ENCODE measurements at places on chromosomes 4 and X.

DNA sequence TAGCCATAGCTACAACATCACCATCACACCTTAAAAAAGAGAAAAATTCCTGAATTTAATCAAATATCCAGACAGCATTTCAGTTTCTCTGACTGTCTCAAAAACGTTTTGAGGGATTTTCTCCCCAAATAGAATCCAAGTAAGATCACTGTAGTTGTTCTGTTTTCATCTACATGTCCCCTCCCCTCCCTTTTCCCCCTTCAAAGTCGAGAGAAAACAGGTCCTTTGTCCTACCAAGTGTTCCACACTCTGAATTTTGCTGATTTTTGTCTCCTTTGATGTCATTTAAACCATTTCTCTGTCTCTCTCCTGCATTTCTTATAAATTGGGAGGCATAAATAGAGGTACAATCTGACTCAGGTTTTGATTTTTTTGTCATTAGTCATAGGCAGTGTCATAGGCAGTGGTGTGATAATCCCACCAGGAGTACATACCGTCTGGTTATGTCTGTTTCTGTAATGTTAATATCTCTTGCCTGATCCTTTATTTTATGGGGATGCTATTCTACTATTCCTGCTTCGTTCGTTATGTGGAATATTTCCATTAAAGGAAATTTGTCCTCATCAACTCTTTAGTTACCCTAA, 348.6 kb downstream of the PTTG2 start:
- DNase-seq: no peak

- DNase-seq: no peak
Measured at GRCh38 chrX:115565888-115566287, 4.9 kb downstream of the PLS3 start.

GRCh38 chr4:179521952-179522351, 2079.7 kb upstream of the AGA start:
- DNase-seq: no peak

GRCh38 chr4:84907145-84907544, 59.3 kb downstream of the WDFY3 start:
- DNase-seq: no peak

GRCh38 chr4:167000141-167000852, 234.0 kb downstream of the SPOCK3 start:
- DNase-seq: no peak

DNA sequence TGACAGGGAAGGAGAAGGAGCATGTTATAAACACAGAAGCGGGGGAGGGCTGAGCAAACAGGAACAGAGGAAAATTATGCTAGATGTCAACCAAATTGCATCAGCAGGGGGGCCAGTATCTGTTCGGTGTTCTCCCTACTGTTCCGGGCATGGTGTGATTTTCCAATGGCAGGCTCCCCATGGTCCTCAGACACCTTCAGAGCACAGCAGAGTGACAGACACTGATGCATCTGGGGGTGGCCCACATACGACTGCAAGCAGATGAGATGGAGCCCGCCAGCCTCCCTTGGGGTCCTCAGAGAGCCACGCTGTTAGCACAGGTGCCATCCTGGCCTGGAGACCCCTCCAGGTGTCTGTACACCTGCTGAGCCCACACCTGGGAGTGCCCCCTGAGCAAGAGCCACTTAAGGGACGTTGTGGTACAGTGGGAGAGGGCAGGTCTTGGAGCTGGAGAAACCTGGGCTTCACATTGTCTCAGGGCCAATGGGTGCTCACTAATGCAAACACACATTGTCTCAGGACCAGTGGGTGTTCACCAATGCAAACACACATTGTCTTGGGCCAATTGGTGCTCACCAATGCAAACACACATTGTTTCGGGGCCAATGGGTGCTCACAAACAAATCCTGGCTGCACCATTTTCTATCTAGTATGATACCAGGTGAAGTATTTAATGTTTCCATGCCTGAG, 95.4 kb downstream of the SLC2A9 start:
- no peak for DNase-seq

DNA sequence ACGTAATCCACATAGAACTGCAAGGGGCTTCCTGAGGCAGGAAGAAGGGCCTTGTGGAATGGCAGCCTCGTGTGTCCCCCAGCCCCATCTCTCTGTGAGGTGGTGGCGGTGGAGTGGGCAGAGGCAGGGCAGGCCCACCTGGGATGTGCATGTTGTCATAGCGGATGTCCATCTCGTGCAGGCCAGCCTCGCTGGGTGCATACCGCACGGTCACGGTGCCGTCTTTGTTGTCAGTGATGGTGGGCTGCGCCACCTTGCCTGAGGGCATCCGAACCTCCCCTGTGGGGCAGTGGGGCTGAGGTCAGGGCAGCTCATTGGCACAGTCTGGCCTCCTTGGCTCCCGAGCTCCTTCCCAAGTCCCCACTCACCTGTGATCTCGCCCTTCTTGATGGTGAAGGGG, 20.4 kb downstream of the FLNA start:
- no peak for DNase-seq

- no peak for DNase-seq
Measured at GRCh38 chrX:112822892-112823291, 17.7 kb downstream of the AMOT start.

GRCh38 chrX:118675326-118675965, 52.0 kb upstream of the IL13RA1 start:
- no peak for DNase-seq

DNA sequence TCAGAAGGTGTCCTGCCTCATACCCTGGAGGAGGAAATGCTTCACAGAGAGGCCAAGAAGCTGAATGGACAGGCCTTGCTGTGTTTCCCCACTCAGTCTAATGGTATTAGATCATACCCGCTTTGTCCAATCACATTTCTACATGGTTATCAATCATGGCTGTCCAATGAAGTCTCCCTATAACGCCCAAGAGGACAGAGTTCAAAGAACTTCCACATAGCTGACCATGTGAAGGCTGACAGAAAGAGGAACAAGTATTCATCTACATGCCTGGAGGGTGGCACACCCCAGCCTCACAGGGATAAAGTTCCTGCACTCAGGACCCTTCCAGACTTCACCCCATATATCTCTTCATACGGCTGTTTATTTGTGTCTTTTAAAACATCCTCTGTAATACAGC, 123.4 kb downstream of the MANBA start:
- DNase-seq: no peak

DNA sequence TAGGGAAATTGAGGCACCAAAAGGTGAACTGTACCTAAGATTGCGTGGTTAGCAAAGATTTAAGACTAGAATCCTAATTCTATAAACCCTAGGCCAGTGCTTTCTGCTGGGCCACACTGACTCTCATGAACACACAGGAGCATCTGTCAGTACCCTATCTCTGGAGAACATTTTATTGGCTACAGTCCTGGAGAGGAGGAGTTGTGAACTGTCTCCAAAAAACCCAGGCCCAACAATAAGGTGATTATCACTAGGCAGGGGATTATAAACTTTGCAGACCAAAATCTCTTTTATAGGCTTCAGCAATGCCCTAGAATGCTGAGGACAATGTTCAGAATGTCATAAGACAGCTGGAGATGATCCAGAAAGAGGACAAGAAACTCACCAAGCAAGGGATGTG, 24.1 kb downstream of the OPHN1 start:
- no peak for DNase-seq

GRCh38 chrX:28998609-28999135, 411.4 kb downstream of the IL1RAPL1 start:
- no peak for DNase-seq

DNA sequence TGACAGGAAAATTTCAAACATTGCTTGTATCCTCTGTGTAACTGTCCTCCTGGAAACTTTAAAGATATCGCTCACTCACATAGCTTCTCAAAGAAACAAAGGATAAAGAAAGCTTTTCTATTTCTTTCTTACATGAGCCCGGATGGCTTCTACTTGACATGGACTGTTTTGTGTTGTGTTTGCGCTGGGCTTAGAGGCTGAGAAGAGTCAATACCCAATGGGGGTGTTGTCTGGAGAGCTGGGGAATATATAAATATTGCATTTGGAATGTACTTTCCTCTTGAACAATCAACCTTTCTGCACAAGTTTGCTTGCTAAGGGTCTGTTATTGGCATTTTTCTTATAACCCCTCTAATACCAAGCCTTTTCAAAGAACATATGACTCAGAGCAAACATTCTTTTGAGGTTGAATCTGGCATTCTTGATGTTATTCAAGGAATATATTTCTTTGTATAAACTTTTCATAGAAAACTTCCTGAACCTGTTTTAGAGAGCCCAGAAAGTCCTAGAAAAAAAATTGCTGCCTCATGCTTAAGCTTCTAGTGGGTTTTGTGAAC, 331.9 kb downstream of the PACRGL start:
- DNase-seq: no peak

DNA sequence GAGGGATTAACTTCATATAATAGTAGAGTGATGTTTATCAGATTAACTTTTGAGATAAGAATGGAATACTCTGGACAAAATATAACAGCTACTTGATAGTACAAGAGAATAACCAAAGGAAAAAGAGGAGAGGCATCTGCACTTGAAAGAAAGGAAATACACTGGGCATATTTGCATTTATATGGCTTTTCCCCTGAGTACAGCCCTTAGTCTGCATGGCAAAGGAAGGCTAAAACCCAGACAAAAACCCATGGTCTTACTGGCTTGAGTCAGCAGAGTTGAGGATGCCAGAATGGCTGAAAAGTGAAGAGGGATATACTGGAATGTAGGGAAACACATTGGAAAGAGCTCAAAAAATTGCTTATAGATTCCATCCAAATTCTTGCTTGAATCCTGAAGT, 101.6 kb downstream of the COL4A5 start:
- no peak for DNase-seq

DNA sequence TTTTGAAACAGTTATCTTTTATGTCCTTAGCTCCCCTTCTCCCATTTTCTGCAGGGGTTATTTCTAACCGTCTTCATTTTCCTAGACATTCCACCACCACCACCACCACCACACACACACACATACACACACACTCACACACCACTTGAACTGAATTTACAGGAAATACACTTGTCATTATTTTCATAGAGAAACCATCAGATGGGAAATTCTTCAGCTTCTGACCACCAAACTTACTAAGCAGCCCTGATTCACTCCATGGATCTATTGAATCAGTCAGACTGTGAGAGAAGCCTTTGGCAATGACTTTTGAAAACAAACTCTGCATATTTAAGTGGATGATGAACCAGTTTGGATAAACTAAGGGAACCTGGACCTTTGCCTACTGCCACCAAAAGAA, 210.1 kb upstream of the NHS start:
- no peak for DNase-seq
